Activated CD4-positive, alpha-beta memory T cell treated with anti-CD3 and anti-CD28 coated beads for 36 hours (primary cell): ENCODE measurements at places on chromosomes 11 and 22. TPM values are rescaled to one million over a fixed set of nuclear protein-coding genes. Genes with fewer than 3 reads are reported as not detected.

GRCh38 chr11:60328460-60328859 lies 1.4 kb downstream of the MS4A6E start:
- H3K27ac ChIP-seq: no peak overlapping the region
- no peak overlapping the region for H3K4me3 ChIP-seq
- H3K36me3 ChIP-seq: no peaks in the 10 kb centered on the region
- no peak for DNase-seq
- H3K4me1 ChIP-seq: no peaks in the 10 kb centered on the region

DNA sequence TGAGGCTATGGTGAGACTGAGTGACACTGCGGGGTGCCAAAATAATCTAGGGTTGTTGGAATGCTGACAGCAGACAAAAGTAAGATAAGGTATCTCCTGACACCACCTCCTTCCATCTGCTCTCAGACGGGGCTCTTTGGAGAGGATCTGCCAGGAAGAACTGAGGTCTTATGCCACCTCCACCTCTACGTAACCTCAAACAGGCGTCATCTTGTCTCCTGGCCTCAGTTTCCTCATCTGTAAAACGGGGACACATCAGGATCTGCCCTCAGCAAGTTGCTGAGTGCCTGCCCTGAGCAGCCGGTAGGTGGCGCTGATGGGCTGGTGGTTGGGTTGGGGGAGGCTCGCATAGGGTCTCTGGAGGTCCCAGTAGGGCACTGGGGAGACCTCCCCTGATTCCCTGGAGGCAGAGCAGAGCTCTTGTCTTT lies 1.7 kb upstream of the MYEOV start:
- peak; percentile 58 for DNase-seq
- H3K27ac ChIP-seq: no peak overlapping the region
- H3K36me3 ChIP-seq: no peaks in the 10 kb centered on the region

DNA sequence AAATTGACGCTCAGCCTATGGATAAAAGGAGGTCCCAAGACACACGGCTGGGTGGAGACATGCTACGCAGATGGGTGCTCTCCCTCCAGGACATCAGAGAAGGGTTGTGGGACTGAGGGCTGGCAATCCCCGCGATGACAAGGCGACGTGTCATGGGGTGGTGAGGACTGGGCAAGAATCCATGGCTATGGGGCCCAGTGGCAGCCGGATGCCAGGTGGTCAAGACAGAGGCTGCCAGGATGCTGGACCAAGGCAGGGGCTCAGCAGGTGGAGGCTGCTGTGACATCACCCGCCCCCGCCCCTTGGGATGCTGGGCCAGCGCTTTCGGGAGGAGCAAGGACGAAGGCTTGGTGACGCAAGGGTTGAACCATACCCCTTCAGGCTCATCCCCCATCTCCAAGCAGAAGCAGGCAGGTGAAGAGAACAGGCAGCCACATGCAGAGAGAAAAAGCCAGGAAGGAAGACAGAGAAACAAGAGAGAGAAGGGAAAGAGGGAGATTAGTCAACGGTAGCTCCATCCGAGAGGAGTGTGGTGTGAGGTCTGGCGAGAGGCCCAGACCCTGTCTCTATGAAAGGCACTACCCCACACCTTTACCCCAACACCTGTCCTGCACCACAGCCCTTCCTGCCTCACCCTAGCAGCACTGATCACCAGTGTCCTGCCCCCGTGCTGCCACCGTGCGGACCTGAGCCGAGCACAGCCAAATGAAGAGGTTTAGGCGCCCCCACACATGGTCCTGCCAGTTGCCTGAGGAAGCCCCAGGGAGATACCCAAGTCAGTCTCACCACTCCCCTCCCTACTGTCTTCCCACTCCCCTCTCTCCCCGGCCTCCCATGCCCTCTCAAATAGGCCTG lies 24.1 kb upstream of the RASL10A start:
- no peak for DNase-seq
- H3K4me1 ChIP-seq: no peaks in the 10 kb centered on the region
- H3K27ac ChIP-seq: no peak overlapping the region

- H3K4me3 ChIP-seq: peak overlapping the region; percentile 95
- peaks cover 48% of the 10 kb centered on the region for H3K36me3 ChIP-seq
- no peaks in the 10 kb centered on the region for H3K27me3 ChIP-seq
- H3K4me1 ChIP-seq: peaks cover 77% of the 10 kb centered on the region
- H3K27ac ChIP-seq: peak overlapping the region; percentile 98
Observed at GRCh38 chr11:12196308-12196707, 85.9 kb downstream of the MICAL2 start.

NNMT gene
- not detected for total RNA-seq

DNA sequence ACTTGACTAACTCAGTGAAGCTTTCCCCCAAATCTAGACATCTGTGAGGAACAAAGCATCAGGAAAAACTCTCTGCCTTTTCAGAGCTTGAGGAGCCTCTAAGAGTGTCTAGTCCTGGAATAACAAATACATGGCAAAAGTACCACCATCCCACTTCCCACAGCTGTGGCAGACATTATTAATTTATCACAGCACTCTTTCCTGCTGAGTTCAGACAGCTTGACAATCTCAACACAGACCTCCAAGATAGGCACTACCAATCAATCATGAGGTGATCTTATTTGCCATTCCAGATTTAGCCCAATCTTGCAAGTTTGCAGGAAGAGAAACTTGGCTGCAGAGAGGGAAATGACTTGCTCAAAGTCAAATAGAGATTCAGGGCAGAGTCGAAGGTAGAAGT lies 202.8 kb downstream of the MN1 start:
- H3K4me1 ChIP-seq: no peaks in the 10 kb centered on the region
- DNase-seq: no peak
- H3K27me3 ChIP-seq: peaks cover 2% of the 10 kb centered on the region
- no peak overlapping the region for H3K4me3 ChIP-seq
- no peaks in the 10 kb centered on the region for H3K36me3 ChIP-seq

OLFML1 gene
- total RNA-seq: not detected

STT3A gene
- 132 TPM for total RNA-seq

SMTN gene
- 55.1 TPM for total RNA-seq

DNA sequence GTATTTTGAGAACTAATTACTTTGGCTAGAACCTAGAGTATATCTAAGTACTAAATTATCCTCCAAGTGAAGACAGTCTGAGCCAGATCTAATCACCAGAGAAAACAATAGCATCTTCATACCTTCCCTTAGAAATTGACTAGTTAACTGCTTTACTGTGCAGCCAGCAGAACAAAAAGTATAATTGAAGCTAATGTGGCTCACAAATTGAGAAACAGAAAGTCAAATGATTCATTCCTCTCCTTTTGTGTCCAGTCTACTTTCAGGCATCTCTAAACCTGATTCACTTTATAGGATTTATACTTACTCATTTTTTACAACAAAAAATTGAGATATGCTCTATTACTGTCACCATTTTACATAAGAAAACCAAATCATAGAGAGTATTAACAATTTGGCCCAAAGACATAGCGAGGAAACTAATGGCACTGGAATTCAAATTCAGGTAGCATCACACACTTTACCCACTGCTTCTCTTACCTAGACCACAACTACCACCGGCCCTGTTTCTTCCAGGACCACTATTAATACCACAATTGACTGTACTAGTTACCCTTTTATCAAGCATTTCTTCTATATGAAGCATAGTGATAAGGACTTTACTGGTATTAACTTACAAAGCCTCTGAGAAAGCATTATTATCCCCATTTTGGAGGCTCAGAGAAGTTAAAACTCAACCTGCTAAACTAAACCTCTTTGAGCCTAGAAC lies 1402.6 kb upstream of the TENM4 start:
- no peak overlapping the region for H3K4me3 ChIP-seq
- DNase-seq: no peak
- no peaks in the 10 kb centered on the region for H3K36me3 ChIP-seq
- no peak overlapping the region for H3K27ac ChIP-seq
- H3K27me3 ChIP-seq: no peaks in the 10 kb centered on the region

GRCh38 chr11:69382131-69383128 lies 88.5 kb downstream of the MYEOV start:
- H3K36me3 ChIP-seq: no peaks in the 10 kb centered on the region
- DNase-seq: no peak
- no peak overlapping the region for H3K4me3 ChIP-seq
- no peaks in the 10 kb centered on the region for H3K4me1 ChIP-seq

- DNase-seq: no peak
- H3K36me3 ChIP-seq: no peaks in the 10 kb centered on the region
- H3K27me3 ChIP-seq: no peaks in the 10 kb centered on the region
Observed at GRCh38 chr11:126426820-126427749, 71.6 kb downstream of the ST3GAL4 start.

DNA sequence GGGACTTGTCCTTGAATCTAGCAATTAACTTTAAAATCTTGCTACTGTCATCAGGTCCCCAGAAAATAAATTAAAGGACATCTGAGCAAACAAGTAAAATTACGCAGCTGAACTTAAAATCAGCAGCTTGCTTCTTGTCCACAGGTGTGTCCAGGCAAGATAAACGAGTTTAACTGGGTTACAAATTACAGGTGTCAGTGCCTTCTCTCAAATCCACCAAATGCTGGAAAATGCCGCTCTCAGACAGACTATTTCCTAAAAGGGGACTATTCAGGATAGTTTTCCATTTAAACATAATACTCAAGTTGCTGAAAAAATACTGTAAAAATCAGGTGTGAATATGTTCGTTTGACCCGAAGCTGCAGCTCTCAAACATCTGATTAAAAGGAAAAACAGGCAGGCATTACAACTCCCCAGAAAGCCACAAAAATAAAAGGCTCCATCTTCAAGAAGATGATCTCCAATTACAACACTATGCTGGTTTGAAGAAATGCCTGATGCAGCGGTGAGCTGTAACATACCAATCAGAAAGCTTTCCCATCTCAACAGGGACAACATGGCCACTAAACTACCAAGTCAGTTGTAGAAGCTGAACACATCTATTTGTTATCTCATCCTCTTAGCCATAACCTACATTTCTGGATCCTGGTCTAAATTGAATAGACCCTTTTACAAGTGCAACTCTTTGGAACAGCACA lies 82.1 kb downstream of the CADM1 start:
- H3K27ac ChIP-seq: no peak overlapping the region
- DNase-seq: no peak
- no peaks in the 10 kb centered on the region for H3K36me3 ChIP-seq
- no peaks in the 10 kb centered on the region for H3K4me1 ChIP-seq
- no peak overlapping the region for H3K4me3 ChIP-seq

GRCh38 chr11:44857490-44858090 lies 93.1 kb downstream of the TP53I11 start:
- peaks cover 12% of the 10 kb centered on the region for H3K27me3 ChIP-seq
- no peak overlapping the region for H3K4me3 ChIP-seq
- H3K27ac ChIP-seq: no peak overlapping the region
- peaks cover 8% of the 10 kb centered on the region for H3K36me3 ChIP-seq
- H3K4me1 ChIP-seq: peaks cover 50% of the 10 kb centered on the region
- DNase-seq: no peak

GRCh38 chr22:26236991-26237390 lies 67.7 kb downstream of the SEZ6L start:
- no peak for DNase-seq
- H3K27me3 ChIP-seq: peaks cover 8% of the 10 kb centered on the region
- H3K36me3 ChIP-seq: no peaks in the 10 kb centered on the region
- no peaks in the 10 kb centered on the region for H3K4me1 ChIP-seq
- no peak overlapping the region for H3K27ac ChIP-seq
- no peak overlapping the region for H3K4me3 ChIP-seq

- no peak overlapping the region for H3K4me3 ChIP-seq
- DNase-seq: no peak
- no peak overlapping the region for H3K27ac ChIP-seq
- no peaks in the 10 kb centered on the region for H3K27me3 ChIP-seq
Observed at GRCh38 chr11:16184588-16184987, 171.8 kb downstream of the SOX6 start.

GRCh38 chr11:77020734-77021133 lies 13.5 kb upstream of the B3GNT6 start:
- no peaks in the 10 kb centered on the region for H3K27me3 ChIP-seq
- no peak overlapping the region for H3K4me3 ChIP-seq
- no peak for DNase-seq
- peaks cover 9% of the 10 kb centered on the region for H3K36me3 ChIP-seq
- peaks cover 9% of the 10 kb centered on the region for H3K4me1 ChIP-seq

DNA sequence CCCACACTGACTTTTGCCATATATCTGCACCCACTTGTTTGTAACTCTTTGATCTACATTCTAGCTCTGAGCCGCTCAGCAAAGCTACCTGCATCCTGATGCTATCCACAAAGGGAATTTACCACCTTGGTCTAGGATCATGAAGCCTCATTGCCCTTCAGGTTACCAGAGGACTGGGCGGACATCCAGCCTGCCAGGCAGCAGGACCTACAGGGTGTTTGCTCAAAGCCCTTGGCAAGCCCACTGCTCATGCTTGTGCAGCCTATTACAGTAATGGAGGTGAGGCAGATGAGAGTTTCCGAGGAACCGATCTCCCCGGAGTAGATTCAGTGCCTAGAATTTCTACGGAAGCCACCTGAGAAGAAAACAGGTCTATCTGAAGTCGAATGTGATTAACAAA lies 417.2 kb downstream of the OPCML start:
- H3K27ac ChIP-seq: no peak overlapping the region
- H3K36me3 ChIP-seq: no peaks in the 10 kb centered on the region
- H3K4me1 ChIP-seq: no peaks in the 10 kb centered on the region

GRCh38 chr11:129146191-129146590 lies 45.9 kb downstream of the ARHGAP32 start:
- DNase-seq: no peak
- H3K4me1 ChIP-seq: no peaks in the 10 kb centered on the region
- peaks cover 12% of the 10 kb centered on the region for H3K36me3 ChIP-seq
- peaks cover 1% of the 10 kb centered on the region for H3K27me3 ChIP-seq

GRCh38 chr11:811446-812245 lies 1.9 kb downstream of the RPLP2 start:
- peaks cover 27% of the 10 kb centered on the region for H3K4me1 ChIP-seq
- H3K4me3 ChIP-seq: peak overlapping the region; percentile 92
- H3K27ac ChIP-seq: peak overlapping the region; percentile 77
- no peaks in the 10 kb centered on the region for H3K27me3 ChIP-seq

- H3K27ac ChIP-seq: no peak overlapping the region
- H3K4me1 ChIP-seq: no peaks in the 10 kb centered on the region
- no peaks in the 10 kb centered on the region for H3K27me3 ChIP-seq
- H3K36me3 ChIP-seq: no peaks in the 10 kb centered on the region
Observed at GRCh38 chr11:30786256-30787110, 200.3 kb upstream of the MPPED2 start.

CRYBB3 gene
- total RNA-seq: 0.27 TPM

DNA sequence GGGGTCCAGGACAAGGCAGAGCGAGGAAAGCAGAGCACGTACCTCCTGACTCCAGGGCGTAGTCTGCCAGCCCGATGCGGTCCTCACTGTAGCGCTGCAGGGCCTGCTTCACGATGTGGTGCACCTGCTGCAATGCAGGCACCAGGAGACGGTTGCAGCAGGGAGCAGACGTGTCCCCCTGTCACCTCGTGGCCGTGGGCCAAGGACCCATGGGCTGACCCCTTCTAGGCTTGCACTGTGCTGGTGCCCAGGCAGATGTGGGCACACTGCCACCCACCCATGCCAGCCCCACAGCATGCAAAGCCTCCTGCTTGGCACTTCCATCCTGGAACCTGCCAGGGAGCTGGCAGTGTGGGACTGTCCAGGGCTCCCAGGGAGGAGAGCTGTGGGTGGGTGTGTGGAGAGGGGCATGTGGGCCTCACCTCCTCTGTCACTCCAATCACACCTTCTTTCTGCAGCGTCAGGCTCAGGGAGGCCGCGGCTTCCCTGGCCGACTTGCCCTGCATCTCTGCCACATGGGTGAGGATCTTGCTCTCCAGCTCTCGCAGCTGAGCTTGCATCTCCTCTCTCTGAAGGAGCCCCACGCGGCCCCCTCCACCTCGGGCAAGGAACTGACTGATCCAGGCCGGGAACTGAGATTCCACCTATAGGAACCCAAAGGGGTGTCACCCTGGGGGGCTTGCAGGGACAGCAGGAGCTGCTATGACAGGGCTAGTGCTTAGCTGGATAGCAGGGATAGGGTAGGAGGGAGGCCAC lies 16.3 kb downstream of the SUN2 start:
- H3K4me1 ChIP-seq: peaks cover 31% of the 10 kb centered on the region
- DNase-seq: no peak
- H3K27me3 ChIP-seq: no peaks in the 10 kb centered on the region
